Stimulated activated CD4-positive, alpha-beta T cell treated with anti-CD3 and anti-CD28 coated beads, Interleukin-15, amount 100 ng/mL, for 48 hours (primary cell): ENCODE measurements at places on chromosomes 7 and 10.

GRCh38 chr7:98119256-98119918 lies 12.7 kb downstream of the LMTK2 start:
- no peak for DNase-seq

GRCh38 chr10:70566515-70567290 lies 35.8 kb downstream of the PRF1 start:
- DNase-seq: no peak

GRCh38 chr10:34744590-34744989 lies 70.5 kb downstream of the PARD3 start:
- no peak for DNase-seq

DNA sequence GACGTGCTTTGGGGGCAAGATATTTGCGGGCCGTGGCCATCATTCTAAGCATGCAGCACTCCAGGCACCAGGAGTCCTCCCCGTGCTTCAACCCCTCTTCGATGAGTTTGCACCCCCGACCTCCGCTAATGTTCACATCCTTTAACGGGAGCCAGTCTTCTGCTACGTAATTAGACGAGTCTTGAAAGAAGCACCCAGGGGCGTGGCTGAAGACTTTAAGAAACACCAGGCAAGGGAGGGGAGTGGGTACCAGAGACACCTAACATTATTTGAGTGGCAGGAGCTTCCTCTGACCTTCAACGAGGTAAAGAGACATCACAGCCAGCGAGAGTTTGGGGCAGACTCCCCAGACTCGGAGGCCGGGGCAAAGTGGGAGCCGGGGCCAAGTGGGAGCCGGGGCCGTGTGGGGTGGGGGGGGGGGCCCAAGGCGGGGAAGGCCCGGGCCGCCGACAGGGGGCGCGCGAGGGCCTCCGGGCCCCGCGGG lies 31.1 kb upstream of the TOMM7 start:
- DNase-seq: peak; percentile 49

DNA sequence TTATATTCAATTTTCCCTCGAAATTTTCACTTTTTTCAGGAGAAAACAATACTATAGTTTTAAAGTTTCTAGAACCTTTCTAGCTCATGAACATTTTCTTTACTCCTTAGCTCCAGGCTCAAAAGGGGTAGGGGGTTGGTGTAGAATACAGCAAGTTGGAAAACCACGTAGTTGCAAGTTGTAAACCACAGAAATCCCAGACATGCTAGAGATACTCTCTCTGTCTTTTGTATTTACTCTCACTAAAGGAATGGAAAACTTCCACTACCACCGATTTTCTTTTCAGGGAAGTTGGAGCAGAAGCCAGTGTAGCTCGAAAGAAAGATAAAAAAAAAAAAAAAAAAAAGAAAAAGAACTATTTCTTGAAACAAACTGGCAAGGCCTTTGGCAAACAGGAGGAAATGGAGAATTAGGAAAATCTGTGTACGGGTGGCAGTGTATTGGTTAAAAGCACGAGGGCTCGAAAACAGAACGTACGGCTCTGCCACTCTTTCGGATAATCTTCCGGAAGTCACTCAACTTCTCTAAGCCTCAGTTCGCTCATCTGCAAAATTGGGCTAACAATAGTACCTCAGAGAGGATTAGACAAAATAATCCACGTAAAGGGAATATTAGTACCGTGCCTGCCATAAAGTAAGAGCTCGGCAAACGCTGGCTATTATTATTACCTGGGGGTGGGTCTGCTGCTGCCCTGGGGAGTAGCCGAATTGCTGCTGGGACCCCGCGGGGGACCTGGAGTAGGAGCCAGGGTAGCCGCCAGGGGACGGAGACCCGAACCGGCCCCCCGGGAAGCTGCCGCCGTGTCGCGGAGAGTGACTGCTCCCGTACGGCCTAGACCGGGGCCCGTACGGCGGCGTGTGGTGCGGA lies 628 bp downstream of the MPLKIP start:
- no peak for DNase-seq

GRCh38 chr10:18683427-18683826 lies 24.2 kb downstream of the ARL5B start:
- DNase-seq: no peak

DNA sequence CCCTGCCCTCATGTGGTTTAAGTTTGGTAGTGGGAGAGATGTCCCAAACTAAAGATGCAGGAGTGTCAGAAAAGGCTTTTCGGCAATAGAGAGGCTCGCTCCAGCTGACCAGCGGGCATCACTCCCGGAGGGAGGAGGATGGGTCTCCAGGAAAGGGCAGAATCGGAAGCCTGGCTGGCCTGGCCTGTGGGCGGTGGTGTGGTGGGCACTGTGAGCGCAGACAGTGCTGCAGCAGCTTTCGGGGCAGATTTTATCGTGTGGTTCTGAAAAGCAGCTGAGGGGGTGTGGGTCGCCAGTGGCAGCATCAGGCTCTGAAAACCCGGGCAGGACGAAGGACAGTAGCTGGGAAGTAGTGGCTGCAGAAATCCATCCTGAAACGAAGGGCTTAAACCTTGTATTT lies 12.8 kb downstream of the BNIP3 start:
- no peak for DNase-seq

DNA sequence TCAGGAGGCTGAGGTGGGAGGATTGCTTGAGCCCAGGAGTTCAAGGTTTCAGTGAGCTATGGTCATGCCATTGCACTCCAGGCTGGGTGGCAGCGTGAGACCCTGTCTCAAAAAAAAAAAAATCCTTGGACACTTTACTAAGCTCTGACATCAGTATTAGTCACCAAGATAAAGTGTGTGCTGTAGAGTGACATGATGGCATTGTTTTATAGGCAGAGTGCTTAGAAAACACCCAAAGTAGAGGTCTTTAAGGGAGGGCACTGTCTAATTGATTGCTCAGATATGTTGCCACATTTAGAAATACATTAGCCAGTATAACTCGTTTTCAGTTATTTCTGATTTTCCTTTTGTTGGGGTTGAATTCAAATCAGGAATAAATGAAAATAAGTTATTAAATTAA lies 235.9 kb downstream of the REEP3 start:
- no peak for DNase-seq

DNA sequence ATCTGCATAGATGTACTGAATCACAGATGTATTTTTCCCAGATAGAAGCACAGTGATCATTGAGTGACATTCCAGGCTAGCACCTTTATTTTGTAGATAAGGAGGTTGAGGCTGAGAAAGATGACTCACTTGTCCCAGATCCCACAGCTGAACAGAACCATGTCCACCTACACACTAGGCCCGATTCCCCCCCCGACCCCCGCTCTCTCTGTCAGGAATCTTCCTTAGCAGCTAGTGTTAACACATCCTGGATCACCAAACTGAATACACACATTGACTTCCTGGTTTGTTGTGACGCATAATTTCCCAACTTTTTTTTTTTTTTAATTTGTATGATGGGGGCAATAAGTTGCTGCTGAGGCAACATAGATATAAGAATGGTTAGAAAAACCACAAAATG lies 5.2 kb downstream of the SFMBT2 start:
- DNase-seq: no peak

- no peak for DNase-seq
Measured at GRCh38 chr10:86721232-86721631, 35.2 kb upstream of the BMPR1A start.

DNA sequence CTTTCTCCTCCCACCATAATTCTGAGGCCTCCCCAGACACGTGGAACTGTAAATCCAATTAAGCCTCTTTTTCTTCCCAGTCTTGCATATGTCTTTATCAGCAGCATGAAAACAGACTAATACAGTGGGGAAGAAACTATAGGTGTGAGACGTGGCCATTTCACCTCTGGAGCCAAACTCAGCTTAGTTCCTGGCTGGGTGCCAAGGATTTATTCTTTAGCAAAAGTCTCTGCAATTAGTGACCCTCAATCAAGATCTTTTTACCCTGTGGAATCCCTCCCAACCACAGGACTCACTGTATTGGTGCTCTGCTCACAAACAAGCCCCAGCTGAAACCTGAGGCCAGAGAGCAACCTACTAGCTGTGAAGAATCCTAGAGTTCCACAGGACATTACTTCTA lies 28.1 kb upstream of the SFTPD start:
- no peak for DNase-seq

DNA sequence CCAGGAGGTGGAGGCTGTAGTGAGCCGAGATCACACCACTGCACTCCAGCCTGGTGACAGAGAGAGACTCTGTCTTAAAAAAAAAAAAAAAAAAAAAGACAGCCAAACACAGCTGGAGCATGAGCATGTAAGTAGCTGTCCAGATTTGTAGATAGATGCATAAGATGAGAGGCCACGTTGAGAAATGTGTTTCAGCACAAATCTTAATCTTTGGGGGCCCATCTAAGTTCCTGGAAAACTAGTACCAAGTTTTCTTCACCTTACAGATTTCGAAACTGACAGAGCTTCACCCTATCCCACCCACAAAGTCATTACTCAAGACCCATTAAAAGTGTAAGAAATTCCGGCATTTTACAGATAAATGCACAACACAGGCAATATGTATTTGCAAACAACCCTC lies 208.2 kb downstream of the PARD3 start:
- no peak for DNase-seq

DNA sequence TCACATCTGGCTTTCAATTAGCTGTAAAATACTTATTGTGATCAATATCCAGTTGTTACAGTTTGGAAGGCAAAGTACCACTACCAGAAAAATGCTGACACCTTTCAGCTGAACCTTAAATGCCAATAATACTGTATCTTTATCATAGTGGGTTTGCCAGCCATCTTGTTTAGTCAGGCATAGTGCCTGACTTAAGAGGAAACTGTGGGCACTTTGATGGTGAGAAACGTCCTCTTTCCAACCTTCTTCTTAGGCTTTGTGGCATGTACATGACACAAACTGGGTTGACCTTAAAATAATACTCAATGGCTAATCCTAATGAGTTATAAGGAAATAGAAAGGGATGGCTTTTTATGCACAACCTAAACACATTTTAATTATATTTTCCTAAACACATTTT lies 52.3 kb upstream of the PRR15 start:
- no peak for DNase-seq

DNA sequence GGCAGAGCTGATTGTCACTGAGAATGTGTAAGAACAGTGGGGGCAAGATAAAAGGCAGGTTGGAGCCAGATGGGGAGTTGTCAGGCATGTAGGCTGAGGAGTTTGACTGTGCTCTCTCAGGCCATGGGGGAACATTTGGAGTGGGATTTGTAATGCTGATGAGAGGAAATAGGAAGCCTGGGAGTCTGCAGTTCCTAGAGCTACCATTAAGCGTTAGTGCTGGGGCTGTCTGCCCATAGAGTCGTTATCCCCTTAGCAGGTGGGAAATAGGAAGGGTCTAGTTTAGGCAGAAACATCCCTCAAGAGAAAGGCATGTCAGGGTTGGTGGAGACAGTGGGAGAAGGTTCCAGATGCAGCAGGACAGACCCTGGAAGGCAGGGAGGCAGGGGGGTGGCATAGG lies 75.5 kb downstream of the RPS24 start:
- DNase-seq: no peak

GRCh38 chr10:29886299-29886698 lies 173.1 kb downstream of the JCAD start:
- no peak for DNase-seq

GRCh38 chr10:21292763-21293517 lies 232.5 kb downstream of the SKIDA1 start:
- DNase-seq: no peak

DNA sequence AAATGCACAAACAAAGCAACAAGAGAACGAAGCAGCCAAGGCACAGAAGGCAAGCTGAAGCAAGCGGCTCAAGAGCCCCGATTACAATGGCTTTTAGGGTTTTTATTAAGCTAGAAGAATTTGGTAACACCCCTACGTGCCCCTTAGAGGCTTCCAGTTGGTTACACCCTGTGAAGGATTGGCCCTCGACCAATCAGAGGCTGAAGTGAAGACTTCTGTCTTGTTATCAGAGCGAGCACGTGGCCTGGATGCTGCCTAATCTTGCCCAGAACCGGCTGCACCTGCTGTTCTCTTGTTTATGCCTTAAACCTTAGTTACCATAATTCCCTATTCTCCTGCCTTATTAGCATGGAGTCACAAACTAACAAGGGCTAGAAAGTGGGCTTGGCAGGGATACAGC lies 21.4 kb downstream of the KCNK18 start:
- DNase-seq: no peak

DNA sequence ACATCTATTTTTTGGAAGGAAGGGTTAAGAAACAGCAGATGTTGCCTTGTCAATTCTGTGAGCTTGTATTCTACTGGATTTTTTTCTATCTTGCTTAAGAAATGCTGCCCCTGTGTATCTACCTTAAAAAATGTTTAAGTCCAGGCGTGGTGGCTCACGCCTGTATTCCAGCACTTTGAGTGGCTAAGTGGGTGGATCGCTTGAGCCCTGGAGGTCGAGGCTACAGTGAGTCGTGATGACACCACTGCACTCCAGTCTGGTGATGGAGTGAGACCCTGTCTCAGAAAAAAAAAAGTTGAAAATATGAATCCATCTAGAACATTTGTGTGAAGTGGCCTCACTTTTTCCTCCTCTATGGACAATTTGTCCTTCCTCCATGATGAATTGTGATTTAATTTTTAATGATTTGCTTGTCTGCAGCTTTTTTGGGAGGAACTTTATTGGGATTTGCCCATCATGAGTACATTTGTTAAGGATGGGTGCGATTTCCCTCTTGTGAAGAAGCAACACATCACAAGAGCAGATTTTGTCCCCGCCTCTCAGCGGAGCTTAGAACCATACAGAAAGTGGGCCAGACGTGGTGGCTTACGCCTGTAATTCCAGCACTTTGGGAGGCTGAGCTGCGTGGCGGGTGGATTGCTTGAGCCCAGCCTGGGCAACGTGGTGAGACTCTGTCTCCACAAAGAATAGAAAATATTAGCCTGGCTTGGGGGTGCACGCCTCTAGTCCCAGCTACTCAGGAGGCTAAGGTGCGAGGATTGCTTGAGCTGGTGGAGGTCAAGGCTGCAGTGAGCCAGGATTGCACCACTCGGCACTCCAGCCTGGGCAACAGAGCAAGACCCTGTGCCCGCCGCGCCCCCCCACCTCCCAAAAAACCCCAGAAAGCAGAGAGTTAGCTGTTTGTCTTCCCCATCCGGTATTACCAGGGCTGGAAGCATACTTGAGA lies 57.7 kb downstream of the DNAJB6 start:
- no peak for DNase-seq

- no peak for DNase-seq
Measured at GRCh38 chr10:97057491-97058235, 128.1 kb downstream of the SLIT1 start.

- no peak for DNase-seq
Measured at GRCh38 chr10:14050598-14050997, 280.1 kb downstream of the FRMD4A start.

GRCh38 chr7:50092579-50093491 lies at the start of gene ZPBP:
ZPBP (minus strand) TSS chr7:50093246; CDS start chr7:50093194, 52 bp downstream.
- DNase-seq: peak; percentile 38

DNA sequence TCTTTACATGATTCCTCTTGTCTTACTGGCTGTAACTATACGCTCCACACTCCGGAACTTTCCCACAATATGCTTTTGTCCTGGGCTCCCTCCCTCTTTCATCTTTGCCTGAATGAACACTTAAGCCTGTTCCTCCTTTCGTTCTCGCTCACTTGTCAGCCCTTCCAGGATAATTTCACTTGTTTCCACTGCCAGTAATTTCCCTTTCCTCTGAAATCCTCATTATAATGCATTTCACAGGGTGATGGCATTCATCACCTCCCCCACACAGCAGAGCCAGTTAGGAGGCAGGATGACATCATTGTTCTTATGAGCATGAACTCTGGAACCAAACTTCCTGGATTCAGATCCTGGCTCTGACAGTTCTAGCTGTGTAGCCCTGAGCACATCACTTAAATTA lies 372.6 kb downstream of the GPR158 start:
- DNase-seq: no peak

GRCh38 chr10:16964576-16965343 lies 147.5 kb upstream of the RSU1 start:
- no peak for DNase-seq

GRCh38 chr10:46077731-46078413 lies 31.8 kb upstream of the MSMB start:
- no peak for DNase-seq
